Activated CD8-positive, alpha-beta memory T cell treated with anti-CD3 and anti-CD28 coated beads, Interleukin-2, amount 10 ng/mL, durations not matched to agents 7 days and 5 days (primary cell): ENCODE measurements at places on chromosomes 2 and 18. TPM values are rescaled to one million over a fixed set of nuclear protein-coding genes. Genes with fewer than 3 reads are reported as not detected.

- DNase-seq = peak; percentile 50
Observed at GRCh38 chr2:113098041-113098440, 29.4 kb upstream of the IL1RN start.

DNA sequence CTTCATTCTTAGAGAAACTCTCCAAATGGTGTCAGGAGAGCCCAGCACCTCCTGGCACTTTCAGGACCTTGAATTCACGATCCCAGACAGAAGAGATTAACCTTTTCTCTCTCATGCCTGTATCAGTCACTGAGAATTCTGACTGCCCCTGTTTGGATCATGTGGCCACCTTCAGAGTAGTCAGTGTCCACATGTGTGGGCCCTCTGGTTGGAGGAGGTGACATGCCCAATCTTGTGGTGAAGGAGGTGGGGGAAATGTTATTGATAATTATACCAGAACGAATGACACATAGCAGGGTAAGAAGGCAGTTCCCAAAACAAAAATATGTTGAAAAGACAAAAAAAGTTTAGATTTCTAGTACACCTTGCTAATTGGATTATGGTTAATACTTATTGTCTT, 31.7 kb downstream of the UBXN4 start:
- DNase-seq = no peak

GRCh38 chr18:69444221-69444620, 43.5 kb downstream of the DOK6 start:
- no peak for DNase-seq

- no peak for DNase-seq
Observed at GRCh38 chr2:99880964-99881294, 261.5 kb downstream of the AFF3 start.

- peak; percentile 41 for DNase-seq
Observed at GRCh38 chr2:162890690-162891311, 52.2 kb upstream of the KCNH7 start.

DNA sequence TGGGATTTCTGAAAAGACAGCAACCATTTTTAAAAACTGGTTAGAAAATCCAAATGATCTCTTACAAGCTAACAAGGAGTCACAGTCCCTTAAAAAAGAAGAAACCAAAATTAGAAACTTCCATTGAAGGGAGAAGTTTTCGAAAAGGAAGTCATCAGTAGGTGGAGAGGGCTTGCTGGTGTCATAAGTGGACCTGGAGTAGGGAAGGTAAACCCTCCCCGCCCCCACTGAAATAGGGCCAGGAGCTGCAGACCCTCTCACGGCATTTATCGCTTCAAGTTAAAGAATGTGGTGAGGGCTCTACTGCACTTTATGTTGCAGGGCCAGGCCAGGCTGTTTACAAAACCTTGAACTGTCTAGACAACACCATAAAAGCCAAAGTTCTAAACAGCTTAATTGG, 2.9 kb downstream of the HOXD11 start:
- no peak for DNase-seq

DNA sequence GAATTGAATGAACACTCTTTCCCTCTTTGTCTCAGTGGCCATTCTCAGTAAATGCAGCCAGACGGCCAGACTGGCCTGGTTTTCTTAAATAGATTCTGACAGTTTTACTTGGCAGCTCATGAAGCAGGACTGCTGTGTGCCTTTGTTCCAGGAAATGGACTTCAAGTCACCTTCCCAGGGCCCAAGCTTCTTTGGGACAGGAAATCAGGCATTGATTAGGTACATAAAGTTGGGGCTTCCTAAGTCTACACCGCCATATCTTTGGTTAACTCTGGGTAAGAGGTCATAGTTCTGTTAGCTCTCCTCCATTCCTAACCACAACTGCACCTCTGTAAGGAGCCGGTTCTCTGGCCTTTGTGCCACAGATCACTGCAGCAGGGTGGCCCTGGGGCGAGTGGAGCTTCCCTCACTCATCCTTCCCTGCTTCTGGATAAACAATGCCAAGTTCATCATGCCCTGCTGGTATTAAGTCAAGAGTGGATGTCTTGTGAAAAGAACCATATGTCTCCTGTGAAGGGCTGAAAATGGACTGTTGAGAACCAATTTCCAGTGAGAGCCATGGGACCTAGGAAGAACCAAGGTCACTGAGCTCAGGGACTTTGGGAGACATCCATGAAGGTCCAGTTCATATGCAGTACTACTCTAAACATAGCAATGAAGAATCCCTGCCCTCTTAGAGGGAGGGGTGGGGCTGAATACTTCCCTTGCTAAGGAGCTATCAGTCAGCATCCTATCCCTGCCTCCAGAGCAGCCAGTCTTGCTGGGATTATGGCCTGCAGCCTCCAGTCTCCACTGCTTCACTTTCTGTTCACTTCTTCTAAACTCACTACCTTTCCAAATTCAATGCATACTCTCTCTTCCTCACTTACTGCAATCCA, 122.6 kb upstream of the XPO1 start:
- DNase-seq = no peak

GRCh38 chr2:231272991-231273390, 74.6 kb downstream of the ARMC9 start:
- DNase-seq = no peak

DNA sequence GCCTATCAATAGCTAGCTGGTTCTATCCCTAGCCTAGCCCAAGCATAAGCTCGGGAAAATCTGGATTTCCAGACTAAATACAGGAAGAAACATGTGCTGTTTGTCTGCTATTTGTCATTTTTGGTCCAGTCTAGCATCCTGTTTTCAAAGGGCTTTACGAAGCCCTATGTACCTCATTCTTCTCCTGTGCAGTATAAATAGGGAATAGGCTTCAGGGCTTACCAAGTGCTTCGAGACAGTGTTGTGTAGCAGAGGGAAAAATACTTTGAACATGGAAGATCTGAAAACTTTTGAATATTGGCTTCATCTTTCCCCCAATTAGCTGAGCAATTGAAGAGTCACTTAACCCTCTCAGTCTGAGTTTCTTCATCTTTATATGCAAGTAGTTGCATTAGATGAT, 679.8 kb downstream of the TDRD15 start:
- DNase-seq = no peak

GRCh38 chr2:162261032-162261945, 18.0 kb upstream of the FAP start:
- peak; percentile 54 for DNase-seq

GRCh38 chr18:22558945-22559385, 141.2 kb upstream of the CTAGE1 start:
- no peak for DNase-seq

DNA sequence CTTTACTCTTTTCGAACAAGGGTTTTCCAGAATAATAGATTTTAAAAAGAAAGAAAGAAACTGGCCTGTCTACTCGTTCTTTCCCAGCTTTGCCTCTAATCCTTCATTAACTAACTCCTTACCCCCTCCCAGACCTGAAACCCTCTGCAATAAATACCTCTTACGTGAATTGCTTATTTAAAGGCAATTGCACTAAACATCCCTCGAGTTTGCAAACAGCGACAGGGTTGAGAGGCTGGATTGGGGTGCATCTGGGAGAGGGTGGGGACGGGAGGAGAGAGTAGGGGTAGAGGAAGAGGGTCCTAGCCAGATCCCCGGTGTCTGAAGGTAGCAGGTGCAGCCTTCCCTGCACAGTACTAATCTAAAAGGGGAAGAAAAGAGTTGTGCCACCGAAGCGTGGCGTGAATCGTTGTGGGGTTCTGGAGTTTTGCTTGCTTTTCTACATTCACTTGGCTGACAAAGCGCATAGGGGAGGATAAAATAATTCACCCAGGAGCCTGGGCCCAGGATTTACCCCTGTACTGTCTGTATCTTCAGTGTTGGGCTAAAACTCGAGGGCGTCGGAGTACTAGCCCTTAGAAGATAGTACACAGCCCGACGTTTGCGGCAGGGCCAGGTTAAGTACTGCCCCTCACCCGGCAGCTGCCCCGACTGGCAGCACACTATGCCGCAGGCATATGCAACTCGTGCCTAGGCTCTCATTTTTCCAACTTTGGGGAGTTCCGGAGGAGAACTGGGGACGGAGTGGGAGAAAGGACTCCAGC, 1.9 kb upstream of the NEUROD1 start:
- no peak for DNase-seq

DNA sequence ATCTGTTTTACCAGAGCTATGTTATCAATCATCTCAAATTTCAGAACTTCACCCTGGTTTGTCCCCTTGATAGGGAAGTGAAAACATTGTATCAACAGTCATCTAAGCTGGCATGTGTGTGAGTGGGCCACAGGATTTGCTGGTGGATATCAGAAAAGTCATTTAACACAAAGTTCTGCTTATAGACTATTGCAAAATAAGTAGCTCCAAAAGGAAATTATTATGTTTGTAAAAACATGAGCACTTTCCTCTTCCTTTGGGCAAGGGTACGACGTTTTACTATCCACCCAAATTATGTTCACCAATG, 20.7 kb upstream of the COPS8 start:
- DNase-seq = no peak

- no peak for DNase-seq
Observed at GRCh38 chr2:71067567-71068217, 756 bp upstream of the NAGK start.

GRCh38 chr18:74921057-74921820, 287.7 kb downstream of the PTGR3 start:
- DNase-seq = no peak

DNA sequence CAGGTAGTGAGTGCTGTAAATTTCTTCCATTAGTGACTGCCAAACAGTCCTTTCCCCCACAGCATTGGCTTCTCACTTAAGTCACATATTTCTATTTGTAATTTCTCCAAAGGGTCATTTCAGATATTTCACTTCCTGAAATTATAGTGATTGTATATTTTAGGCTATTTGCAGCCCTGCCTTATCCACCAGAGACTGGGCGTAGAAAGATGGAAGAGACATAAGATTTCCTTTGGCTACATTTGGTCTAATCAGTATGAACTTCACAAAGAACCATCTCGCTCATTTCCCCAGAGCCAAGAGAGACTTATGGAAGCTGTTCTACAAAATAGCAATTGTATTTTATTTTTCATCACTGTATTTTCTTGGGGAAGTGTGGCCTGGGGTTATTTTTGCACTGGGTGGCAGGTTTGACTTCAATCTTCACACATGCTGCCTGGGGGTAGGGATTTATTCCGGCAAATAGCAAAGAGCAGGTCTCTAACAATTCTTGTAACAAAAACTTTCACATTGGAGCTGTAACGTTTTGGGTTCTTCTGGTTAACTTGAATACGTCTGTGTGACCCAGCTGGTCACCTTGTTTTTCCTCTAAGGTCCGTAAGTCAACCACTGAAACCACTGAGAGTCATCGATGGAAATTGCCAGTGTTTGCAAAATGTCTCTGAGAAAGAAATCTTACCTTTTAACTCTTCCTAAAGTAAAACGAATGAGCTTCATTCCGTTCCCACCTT, 170.6 kb upstream of the SERPINE2 start:
- no peak for DNase-seq

GRCh38 chr2:190210471-190210870, 109.2 kb downstream of the HIBCH start:
- DNase-seq = peak; percentile 49

DNA sequence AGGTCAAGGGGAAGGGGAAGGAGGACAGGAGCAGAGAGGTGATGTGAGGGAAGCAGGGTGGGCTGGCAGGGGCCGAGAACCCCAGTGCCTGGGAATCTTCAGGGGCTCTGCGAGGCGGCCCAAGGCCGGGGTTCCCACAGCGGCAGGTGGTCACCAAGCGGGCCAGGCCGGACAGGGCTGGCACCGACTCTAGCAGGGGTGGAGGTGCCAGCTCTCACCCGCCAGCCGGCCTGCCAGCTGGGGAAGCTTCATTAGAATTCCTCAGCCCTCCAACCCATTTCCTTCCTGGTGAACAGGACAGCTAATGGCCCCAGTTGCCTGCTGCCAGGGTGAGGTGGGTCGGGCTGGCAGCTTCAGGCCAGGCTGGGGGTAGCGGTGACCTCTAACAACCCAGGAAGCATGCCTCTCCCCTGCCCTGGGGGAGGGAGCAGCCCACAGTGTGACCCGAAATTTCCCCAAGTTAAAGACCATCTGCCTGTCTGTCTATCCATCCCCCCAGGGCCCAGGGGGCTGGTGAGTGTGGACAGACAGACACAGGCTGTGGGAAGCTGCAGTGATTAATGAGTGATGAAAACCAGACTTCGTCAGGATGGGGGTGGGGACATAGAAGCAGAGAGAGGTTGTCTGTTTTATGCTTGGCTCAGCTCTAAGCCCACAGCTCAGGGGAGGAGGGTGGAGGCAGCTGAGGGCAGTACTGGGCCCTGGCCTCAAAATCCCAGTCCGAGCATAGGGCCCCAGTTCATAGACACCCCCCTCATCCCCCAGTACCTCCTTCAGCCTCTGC, 144.1 kb downstream of the ZFP36L2 start:
- DNase-seq = no peak

DNA sequence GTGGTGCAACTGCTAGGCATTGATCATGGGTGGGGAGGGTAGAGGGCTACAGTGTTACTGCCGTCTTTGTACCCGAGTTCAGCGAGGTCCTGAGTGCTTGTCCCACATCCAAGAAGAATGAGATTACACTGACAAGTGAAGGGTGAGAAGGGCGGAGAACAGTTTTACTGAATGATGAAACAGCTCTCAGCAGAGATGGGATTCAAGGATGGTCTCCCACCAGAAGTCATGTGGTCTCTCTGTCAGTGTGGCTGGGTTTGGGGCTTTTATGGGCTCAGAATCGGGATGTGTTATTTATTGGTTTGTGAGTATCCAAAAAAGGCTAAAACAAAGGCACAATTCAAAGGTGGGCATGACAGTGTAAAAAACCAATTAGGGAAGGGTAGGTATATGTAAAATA, 10.8 kb upstream of the ASB1 start:
- peak; percentile 12 for DNase-seq

GRCh38 chr18:57529151-57529550, 57.4 kb downstream of the FECH start:
- DNase-seq = no peak

- DNase-seq = no peak
Observed at GRCh38 chr18:44871771-44872170, 191.1 kb downstream of the SETBP1 start.

- DNase-seq = no peak
Observed at GRCh38 chr2:204645018-204645773, 99.9 kb downstream of the PARD3B start.

GRCh38 chr2:85718885-85719492, 24.8 kb downstream of the GNLY start:
- no peak for DNase-seq

- DNase-seq = no peak
Observed at GRCh38 chr18:62735387-62735786, 20.0 kb downstream of the PHLPP1 start.

DNA sequence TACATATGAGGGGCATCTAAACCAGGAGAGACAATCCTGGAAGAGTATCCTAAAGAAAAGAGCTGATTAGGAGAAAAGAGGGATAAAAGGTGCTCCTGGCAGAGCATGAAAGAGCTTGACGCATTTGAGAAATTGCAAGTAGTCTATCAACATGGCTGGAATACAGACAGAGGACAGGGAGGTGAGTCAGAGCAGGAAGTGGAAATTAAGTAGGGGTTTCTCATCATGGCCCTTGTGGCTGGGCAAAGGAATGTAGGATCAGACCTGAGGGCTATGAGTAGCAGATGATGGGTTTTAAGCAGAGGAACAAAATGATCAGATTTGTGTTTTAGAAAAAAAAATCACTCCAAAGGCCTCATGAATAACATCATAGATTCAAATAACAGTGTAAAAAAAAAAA, 49.2 kb upstream of the UGP2 start:
- no peak for DNase-seq

EML6 gene
- 1.5 TPM for total RNA-seq

ADCY3 gene
- total RNA-seq = 85.0 TPM

FBXO48 gene
- 3.3 TPM for total RNA-seq

GPR55 gene
- 42.1 TPM for total RNA-seq

ZSWIM2 gene
- not detected for total RNA-seq

GAREM2 gene
- total RNA-seq = 2.5 TPM

FZD7 gene
- 3.4 TPM for total RNA-seq

LAMA3 gene
- not detected for total RNA-seq

LDLRAD4 gene
- total RNA-seq = 33.9 TPM

SPHKAP gene
- not detected for total RNA-seq

SLC20A1 gene
- total RNA-seq = 146 TPM

TCF4 gene
- total RNA-seq = 2.0 TPM
